RPMI8226 (cell line): ENCODE measurements at places on chromosomes 11 and 22.
A peak's percentile ranks its signal among the peaks of the same experiment; 100 is the strongest.

DNA sequence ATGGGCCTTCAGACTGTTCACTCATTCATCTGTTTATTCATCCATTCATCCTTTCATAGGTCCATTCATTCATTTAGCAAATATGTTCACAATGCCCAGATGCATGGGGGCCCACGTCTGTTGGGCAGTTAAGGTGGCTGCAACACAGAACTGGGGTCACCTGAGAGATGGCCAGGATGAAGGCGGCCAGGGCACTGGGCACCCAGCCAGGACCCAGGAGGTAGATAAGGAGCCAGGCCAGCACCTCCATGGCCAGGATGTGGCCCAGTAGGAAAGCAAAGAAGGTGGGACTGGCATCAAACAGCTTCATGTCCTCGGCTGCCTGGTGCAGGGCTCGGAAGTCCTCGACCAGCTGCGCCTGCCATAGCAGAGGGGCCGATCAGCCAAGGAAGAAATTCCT, 12.2 kb downstream of the FADS3 start:
- no peak for DNase-seq

DNA sequence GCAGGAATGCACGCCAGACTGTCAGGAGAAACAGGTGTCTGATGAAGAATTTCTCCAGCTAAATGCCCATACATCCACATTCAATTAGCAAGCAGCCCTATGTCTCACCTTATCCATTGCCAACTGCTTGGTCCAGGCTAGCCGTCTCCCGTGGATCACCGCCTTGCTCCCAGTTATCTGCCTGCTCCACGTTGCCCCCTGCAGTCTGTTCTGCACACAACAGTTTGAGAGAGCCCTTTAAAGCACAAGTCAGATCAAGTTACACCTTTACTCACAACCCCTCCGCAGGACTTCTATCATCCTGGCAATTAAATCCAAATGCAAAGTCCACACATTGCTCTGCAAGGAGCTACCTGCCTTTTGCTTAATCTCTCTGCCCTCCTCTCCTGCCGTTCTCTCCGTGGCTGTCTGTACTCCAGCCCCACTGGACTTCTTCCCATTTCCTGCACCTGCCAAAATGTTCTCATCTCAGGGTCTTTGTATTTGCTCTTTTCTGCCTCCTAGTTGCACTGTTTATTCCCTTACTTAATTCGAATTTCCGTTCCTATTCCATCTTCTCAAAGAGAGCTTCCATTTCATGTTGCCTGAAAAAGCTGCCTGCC, 185.3 kb upstream of the LARGE1 start:
- peak; percentile 30 for DNase-seq

DNA sequence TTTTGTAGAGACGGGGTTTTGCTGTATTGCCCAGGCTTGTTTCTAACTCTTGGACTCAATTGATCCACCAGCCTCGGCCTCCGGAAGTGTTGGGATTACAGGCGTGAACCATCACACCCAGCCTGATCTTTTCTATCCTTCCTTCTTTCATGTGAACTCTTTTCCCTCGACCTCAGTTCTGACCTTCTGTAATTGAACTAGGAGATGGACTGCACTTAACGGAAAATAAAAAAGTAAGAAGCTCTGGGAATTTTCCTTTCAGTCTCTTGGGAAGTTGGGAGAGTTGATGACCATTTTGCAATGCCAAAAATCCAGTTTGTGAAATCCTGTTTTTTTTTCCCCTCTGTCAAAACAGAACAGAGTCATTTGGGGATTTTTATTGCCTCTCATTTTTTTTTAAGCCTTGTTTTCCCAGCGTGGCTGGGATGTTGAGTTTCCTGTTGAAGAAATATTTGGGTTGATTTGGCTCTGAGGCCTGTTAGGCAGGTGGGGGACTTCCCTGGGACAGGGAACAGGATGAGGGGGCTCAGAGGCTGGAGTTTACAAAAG, 26.9 kb upstream of the CYB5R3 start:
- no peak for DNase-seq

DNA sequence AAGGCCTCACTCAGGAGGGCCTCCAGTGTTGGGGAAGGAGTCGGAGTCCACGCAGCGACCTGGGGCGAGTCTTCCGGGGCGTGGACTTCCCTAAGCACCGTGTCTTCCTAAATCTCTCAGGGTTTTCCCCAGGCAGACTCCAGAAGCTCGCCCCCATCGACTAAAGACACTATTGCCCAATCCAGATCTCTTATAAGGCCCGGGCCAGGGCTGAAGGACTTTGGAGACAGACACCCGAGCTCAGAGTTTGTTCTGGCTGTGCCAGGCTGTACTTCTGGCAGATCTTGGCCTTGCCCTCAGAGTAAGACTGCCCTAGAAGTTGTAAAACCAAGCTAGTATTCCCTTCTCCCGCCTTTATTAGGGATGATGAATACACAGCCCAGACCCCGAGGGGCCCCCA, 191.4 kb downstream of the BUD13 start:
- DNase-seq = no peak

GRCh38 chr22:29329581-29329980, 14.1 kb upstream of the RASL10A start:
- no peak for DNase-seq

- no peak for DNase-seq
These were observed 37.1 kb downstream of the ZNF202 start for GRCh38 chr11:123704341-123704740.

DNA sequence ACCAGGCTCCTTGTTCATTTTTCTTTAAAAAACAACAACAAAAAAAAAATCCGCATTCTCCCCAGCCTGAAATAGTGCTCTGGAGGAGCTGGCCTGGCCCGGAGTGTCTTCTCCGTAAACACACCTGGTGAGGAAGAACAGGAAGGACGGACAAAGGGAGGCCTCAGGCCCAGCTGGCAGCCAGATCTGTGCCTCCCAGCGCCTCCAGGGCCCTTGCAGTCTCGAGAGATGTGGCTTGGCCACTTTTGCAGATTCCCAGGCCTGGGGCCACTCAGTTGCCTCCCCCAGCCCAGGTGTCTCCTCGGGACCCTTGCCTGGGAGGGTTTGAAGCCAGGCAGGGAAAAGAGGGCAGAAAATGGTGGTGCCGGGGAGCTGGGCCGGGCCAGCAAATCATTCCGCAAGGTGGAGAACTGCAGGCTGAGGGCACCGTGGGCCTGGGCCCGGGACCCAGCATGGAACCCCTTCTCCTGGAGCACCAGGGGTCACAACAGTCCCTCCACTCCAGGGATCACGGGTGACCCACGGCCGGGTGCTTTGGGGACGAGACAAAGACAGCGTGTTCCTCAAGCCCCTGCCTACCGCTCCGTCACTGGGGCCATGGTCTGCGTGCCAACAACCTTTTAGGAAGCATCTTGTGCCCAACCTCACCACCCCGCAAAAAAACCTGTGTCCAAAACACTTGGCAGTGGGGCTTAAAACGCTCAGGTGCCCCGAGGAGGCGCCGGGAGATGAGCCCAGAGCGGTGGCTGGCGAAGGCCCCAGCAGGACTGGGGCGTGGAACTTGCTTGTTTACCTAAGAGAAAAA, 67.1 kb upstream of the WNT7B start:
- DNase-seq = peak; percentile 42

DNA sequence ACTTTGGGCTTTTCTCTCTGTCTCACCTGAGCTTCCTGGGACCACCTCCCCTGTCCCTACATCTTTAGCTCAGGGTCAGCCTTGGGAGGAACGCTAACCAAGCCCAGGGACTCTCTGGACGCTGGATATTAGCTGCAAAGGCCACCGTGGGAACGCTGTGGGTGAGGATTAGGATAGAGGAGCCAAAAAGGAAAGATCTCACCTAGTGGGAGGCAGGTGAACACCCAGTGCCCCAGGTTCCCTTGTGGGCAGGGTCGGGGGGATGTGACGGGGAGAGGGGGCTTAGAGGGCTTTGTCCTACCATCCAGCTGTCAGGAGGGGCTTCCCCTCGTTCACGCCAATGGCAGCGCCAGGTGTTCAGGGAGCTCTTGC, 50.2 kb downstream of the LINC01488 start:
- no peak for DNase-seq

DNA sequence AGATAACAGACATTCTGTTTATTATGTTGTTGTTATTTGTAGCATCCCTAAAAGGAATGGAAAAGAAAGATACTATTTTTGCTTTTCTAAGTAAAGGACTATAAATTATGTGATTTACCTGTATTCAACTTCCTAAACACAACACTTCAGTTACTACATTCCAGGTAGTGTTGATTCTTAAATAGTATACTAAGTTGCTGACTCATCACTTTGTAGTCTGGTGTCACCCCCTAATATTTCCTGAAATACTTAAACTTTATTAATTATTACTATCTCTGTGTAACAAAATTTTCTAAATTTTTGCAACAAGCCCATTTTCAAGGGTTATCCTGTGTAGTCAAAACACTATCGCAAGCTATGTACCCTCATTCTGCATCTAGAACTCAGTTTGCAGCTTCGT, 7.0 kb downstream of the SYTL2 start:
- DNase-seq = no peak

GRCh38 chr11:118527109-118527508, at the start of gene TTC36:
Gene TTC36 (plus strand): TSS chr11:118527474. CDS start chr11:118527495, 21 bp downstream.
- DNase-seq = no peak

DNA sequence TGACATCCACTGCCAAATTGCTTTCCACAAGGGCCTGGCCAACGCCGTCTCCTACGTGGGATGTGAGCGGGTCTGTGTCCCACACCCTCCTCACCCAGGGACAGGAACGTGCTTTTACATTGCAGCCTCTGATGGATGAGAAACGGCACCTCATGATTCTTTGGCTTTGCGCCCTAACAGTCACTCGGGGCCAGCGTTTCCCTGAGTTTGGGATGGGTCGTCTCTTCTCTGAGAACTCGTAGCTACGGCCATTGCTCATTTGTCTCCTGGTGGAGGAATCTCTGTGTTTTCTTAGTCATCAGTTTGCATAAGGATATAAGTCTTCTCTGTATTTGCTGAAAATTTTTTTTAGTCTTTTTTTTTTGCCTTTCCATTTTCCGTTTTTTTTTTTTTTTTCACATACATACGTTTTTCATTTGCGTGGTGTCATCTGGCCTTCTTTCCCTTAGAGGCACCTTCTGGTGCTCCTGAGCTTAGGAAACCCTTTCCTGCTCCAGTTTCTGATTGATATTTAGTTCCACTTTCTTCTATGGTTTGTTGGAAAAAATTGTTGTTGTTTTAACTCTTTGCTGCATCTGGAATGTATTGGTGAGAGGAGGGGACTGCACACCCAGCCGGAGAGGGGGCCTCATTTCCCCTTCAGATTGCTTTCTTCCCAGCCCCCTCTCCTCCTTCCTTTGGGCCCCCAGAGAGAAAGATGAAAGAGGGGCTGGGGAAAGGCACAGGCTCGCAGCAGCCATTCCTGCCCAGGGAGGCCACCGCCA, 12.0 kb downstream of the TNNT3 start:
- DNase-seq = no peak

DNA sequence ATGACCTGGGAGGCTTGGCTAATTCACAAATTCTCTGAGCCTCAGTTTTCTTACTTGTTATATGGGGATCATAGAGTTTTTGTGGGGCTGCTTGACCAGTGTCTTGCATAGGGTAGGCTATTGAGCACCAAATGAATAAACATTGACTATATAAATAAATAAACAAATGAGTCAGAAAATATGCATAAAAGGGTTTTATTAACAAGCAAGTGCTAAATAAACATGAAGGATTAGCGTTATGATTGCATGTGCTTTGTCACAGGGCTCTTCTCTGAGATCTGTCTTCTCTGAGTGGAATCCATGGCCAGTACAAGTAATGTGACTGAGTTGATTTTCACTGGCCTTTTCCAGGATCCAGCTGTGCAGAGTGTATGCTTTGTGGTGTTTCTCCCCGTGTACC, at the start of gene OR4B1:
OR4B1 (plus strand) TSS at position 301 of the 400 bp plus-strand sequence; CDS start at position 301, 0 bp downstream.
- DNase-seq = no peak
